ENCODE measurements at places on chromosomes 4 and X.

DNA sequence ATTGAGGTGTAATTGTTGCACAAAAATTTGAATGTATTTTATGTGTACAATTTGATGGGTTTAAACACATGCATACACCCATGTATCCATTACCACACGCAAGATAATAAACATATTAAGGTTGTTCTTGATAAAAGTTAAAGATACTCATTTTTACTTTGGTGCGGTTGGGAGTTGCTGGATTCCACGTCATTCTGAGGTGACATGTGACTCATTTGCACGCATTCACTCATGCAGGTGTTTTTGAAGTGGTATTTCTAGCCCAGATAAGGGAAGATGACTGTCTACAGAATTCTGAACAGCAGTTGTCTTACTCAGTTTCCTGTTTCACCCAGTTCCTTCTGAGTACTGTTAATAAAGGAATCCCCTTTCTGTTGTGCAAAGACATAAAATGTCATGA is 142.0 kb downstream of the RTL3 start:
- no peak for DNase-seq

GRCh38 chr4:99300934-99301333 is 10.1 kb upstream of the ADH1A start:
- DNase-seq = peak; percentile 7

- peak; percentile 13 for DNase-seq
These were observed 138.8 kb upstream of the DCAF8L1 start for GRCh38 chrX:28120072-28120471.

- DNase-seq = peak; percentile 61
These were observed 484.2 kb downstream of the BCOR start for GRCh38 chrX:39613482-39613995.

- peak; percentile 29 for DNase-seq
These were observed 181.6 kb downstream of the UGT8 start for GRCh38 chr4:114780205-114780604.

- no peak for DNase-seq
These were observed 216.2 kb upstream of the CTSO start for GRCh38 chr4:156169861-156170260.

DNA sequence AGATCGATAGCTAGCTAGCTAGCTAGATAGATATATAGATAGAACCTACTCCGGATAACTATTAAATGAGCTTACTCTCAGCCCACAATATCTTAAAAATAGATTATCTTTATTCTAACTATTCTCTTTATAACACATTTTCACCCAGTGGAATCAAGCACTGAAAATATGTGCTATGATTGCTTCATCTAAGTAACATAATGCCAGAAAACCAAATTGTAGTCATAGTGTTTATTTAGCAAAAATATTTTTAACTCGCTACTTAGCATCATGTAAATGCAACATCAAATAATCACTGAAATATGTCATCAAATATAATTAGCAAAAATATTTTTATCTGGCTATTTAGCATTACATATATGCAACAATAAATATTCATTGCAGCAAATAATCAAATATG is 1.5 kb downstream of the TMEM156 start:
- no peak for DNase-seq

GRCh38 chr4:609400-610050 is 15.8 kb upstream of the PDE6B start:
- no peak for DNase-seq

GRCh38 chr4:162683659-162684370 is 482.9 kb downstream of the NAF1 start:
- DNase-seq = peak; percentile 2

GRCh38 chr4:112898357-112899141 is 150.9 kb upstream of the ANK2 start:
- DNase-seq = no peak

DNA sequence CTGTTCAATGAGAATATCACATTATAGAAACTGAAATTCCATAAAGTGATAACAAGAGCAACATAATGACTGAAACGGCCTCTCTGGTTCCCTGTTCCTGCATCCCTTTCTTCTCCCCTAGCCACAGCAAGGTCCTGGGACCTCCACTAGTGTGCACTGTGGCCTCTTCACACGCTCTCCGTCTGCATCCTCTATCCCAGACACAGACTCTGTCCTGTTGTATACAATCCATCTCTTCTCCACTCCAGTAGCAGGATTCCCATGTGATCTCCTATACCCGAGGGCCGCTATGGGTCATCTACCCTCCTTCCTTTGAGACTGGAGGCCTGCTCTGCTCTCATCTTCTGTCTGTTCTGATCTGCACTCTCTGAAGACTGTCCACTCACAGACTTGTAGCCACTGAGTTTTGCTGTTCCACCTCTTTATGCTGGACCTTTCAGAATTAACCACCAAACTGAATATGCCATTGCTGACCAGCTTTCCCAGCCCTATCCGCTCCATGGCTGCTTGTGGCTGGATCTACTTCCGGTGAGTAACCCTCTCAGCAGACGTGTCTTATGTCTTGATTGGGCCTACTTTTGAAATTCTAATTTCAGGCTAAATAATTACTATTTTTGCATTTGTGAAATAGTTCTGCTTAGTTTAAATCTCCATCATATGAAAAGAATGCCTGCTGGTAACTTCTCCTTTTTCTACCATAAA is 105.1 kb upstream of the NAP1L5 start:
- DNase-seq = no peak

- DNase-seq = no peak
These were observed 87.9 kb downstream of the ATP10D start for GRCh38 chr4:47572981-47573380.

Measured in urothelium cell line (cell line).